ENCODE measurements at places on chromosomes 7 and 10. TPM values are rescaled to one million over a fixed set of nuclear protein-coding genes. Genes with fewer than 3 reads are reported as not detected.
A peak's percentile ranks its signal among the peaks of the same experiment; 100 is the strongest.

CCDC71L gene
- 40.6 TPM for total RNA-seq

PON1 gene
- total RNA-seq, result not detected

GRCh38 chr7:106120500-106120899 lies 8.4 kb upstream of the SYPL1 start:
- no peak for DNase-seq

GRCh38 chr7:124071843-124072242 lies 39.0 kb upstream of the TMEM229A start:
- DNase-seq, result no peak

EZH2 gene
- total RNA-seq, result 15.0 TPM

MNX1 gene
- not detected for total RNA-seq

TUBAL3 gene
- total RNA-seq, result not detected

DNA sequence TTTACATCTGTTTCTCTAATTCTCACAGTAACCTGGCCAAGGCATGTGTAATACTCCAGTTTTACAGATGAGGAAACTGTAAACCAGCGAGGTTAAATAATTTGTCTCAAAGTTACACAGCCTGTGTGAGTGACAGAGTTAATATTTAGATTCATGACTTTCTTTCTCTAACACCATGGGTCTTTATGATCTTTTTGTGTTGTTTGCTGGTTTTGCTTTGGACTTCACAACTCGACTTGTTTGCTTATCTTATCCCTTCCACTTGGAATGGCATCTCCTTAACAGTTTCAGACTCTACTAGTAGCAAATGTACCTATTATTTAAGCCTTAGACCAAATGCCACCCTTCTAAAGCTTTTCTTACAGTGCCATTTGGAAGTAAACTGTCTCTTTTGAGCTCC lies 34.4 kb downstream of the MXI1 start:
- DNase-seq, result no peak

DNA sequence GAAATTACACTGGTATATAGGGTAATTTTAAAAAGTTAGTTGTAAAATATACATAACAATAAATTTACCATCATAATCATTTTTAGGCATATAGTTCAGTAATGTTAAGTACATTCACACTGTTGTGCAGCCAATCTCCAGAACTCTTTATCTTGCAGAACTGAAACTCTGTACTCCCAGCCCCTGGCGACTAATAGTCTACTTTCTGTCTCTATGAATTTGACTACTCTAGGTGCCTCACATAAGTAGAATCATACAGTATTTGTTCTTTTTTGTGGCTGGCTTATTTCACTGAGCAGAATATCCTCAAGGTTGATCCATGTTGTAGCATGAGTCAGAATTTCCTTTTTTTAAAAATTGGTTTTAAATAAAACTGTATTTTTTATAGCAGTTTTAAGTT lies 41.4 kb downstream of the NRF1 start:
- DNase-seq, result no peak

- DNase-seq, result no peak
These were observed 680.2 kb downstream of the CCSER2 start for GRCh38 chr10:85008488-85009184.

GRCh38 chr10:90856964-90857634 lies 740 bp downstream of the HTR7 start:
- DNase-seq, result no peak

GRCh38 chr10:97427571-97428179 lies 1.7 kb downstream of the PGAM1 start:
- peak; percentile 31 for DNase-seq

- DNase-seq, result no peak
These were observed 156.3 kb upstream of the PRSS58 start for GRCh38 chr7:142414135-142414534.

- no peak for DNase-seq
These were observed 10.5 kb downstream of the LIPA start for GRCh38 chr10:89241026-89241425.

NME8 gene
- total RNA-seq, result not detected

CYP2C8 gene
- not detected for total RNA-seq

GPR26 gene
- not detected for total RNA-seq

DNA sequence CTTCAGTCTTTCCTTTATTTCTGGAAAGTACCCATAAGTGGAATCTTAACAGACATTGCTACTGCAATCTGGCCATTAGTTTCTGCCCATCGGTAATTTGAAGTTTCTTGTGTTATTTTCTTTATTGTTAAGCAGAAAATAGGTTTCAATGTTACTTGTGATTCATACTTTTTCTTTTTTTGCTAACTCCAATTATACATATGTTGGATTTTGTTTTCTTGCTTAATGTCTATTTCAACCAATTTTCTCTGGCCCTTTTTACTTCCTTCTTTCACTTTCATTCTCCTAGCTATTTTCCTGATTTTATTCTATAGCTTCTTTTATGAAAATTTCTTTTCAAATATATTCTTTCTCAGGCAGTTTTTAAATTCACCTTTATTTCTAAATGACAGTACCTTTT lies 457.4 kb downstream of the TCERG1L start:
- DNase-seq, result no peak

DNA sequence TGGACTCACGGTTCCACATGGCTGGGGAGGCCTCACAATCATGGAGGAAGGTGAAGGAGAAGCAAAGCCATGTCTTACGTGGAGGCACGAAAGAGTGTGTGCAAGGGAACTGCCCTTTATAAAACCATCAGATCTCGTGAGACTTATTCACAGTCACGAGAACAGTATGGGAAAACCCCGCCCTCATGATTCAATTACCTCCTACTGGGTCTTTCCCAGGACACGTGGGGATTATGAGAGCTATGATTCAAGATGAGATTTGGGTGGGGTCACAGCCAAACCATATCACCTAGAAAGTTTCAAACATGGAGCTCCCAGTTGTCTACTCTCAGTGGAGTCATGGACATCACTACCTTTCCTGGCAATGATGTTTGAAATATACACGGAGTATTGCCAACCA lies 49.6 kb downstream of the CYCS start:
- no peak for DNase-seq

GRCh38 chr10:124864421-124865193 lies 63.0 kb downstream of the ABRAXAS2 start:
- DNase-seq, result no peak

DNA sequence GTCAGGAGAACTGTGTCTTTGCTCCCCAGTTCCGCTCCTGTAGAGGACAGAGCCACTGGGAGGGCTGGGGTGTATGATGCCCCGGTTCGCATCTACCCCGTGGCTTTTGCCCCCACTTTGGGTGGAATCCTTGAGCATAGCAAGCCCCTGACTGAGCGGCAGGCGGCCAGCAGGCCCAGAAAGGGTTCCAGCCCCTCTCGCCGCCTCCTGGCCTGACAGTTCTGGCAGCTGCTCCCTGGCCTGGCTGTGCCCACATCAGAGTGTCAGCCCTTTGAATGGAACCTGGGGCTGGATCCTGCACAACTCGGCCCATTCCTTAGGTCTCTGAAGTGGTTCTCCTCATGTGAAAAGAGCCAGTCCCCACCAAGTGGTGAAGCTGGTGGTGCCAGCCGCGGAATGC lies 106.7 kb downstream of the GRK5 start:
- no peak for DNase-seq

GRCh38 chr10:122248356-122249302 lies 22.5 kb upstream of the BTBD16 start:
- no peak for DNase-seq

SPDYE8 gene
- not detected for total RNA-seq

MMP21 gene
- 0.09 TPM for total RNA-seq

DNA sequence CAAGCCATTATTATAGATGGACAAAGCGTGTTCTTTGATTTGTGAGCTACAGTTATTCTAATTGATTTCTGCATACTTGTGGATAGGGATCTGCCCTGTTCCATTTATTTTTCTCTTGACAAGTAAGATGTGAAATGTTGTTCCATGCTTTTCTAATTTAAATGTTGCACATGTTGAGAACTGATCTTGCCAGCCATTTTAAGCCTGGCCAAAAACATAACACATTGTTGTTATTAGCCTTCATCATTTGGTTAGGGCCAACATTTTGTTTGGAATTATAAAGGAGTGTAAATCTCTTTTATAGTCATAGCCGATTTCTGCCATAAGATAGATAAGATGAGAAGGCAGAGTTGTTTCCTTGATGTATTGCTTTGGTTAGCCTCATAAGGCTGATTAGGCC lies 117.0 kb downstream of the WNT2 start:
- DNase-seq, result peak; percentile 39

GRCh38 chr10:62464308-62464707 lies 90.1 kb downstream of the ZNF365 start:
- DNase-seq, result no peak
